ENCODE measurements at places on chromosomes 1 and 21.

DNA sequence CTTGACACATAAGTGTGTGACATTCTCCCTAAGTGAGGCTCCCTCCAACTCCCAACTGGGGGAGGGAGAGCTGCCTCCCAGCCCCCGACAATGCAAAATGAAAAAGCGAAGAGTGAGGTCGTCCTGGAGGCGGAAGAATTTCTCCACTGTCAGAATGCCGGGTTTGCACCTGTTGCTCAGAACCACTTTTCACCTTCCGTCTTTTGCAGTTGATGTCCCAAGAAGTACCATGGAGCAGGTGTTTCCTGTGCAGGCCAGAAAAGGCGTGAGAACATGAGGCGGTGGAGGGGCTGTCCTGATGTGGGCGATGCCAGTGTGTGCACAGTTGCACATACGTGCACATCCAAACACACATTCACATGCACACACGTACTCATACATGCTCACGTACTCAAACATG, 158.6 kb upstream of the AJAP1 start:
- DNase-seq, result no peak

- no peak for DNase-seq
Observed at GRCh38 chr1:10989095-10989494, 23.4 kb upstream of the TARDBP start.

- no peak for DNase-seq
Observed at GRCh38 chr1:83573776-83574175, 425.2 kb downstream of the TTLL7 start.

DNA sequence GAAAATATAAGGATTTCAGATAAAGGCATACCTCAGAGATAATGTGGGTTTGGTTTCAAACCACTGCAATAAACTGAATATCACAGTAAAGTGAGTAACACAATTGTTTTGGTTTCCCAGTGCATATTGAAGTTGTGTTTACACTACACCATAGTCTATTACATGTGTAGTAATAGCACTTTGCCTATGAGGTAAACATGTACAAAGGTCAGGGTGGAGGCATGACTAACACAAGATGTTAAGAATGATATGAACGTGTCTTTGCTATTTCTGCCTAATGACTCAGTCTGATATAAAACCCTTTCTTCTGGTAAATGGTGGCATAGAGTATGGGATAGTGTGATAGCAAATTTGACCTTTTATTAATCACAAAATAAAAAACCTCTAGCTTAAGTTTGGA, 621.5 kb upstream of the ADGRL2 start:
- DNase-seq, result no peak

- no peak for DNase-seq
Observed at GRCh38 chr1:7786795-7787194, 2.7 kb downstream of the PER3 start.

GRCh38 chr1:22258698-22259097, 115.8 kb upstream of the WNT4 start:
- no peak for DNase-seq

DNA sequence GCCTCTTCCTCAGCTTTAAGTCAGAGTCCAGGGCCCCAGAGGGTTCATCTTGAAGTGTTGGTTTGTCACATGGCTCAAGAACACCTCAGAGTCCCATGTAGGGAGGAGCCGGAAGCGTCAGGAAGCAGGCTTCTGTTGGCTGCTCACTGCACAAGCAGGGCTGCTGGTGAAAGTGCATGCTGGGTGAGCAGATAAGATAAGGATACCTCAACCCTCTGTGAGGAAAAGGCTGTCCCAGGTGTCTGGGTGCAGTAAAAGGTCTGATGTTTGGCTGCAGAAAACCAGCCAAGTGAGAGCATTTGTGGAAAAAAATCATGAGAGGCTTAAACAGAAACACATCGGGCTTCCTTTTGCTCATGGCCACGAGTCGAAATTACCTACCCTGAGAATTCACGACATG, 6.2 kb upstream of the TEX35 start:
- DNase-seq, result peak; percentile 39

DNA sequence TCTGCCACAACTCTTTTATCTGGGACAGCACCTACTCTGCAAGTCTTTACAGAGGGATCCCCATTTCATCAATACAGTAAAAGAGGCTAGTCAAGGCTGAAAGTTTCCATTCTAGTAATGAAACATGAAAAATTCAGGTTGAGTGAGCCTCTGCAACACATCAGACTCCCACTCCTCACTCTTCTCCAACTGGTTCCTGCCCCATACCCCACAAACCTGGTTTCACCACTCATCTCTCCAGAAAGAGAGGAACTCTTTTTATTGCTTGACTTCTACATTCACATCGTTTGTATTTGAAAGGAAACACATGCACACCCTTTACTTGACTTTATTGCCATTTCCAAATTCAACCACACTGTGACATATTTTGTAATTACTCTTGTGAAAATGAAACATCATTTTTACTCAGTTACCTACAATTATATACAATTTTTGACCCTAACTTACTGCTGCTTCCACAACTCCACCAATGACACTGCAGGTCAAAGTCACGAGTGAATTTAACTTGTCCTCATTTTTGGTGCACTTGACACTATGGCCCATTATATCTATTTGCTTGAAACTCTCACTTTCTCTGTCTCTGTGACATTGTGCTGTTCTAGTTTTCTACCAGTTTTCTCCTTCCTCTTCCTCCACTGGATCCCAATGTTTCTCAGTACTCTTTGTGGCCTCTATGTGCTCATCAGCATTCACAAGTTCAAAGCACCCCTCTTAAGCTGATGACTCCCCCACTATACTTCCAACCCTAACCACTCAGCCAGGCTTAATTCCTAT, 8.0 kb downstream of the STX6 start:
- DNase-seq, result no peak

GRCh38 chr1:211606332-211606913, 27.5 kb upstream of the SLC30A1 start:
- no peak for DNase-seq

DNA sequence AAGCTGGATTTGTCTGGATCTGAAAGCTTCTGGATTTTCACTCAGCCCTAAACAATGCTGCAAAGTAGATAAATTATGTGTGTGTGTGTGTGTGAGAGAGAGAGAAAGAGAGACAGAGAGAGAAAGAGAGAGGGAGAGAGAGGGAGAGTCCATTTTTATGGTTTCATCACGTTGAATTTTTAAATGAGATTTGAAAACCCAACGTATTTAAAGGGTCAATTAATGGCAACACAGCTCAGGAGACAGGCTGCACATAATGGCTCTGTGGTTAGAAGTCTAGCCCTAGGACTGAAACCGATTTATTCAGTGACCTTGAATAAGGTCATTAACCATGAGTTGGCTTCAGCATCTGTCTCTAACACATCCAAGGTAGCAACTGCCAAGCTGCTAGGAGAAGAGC, 35.3 kb upstream of the FMN2 start:
- DNase-seq, result no peak

DNA sequence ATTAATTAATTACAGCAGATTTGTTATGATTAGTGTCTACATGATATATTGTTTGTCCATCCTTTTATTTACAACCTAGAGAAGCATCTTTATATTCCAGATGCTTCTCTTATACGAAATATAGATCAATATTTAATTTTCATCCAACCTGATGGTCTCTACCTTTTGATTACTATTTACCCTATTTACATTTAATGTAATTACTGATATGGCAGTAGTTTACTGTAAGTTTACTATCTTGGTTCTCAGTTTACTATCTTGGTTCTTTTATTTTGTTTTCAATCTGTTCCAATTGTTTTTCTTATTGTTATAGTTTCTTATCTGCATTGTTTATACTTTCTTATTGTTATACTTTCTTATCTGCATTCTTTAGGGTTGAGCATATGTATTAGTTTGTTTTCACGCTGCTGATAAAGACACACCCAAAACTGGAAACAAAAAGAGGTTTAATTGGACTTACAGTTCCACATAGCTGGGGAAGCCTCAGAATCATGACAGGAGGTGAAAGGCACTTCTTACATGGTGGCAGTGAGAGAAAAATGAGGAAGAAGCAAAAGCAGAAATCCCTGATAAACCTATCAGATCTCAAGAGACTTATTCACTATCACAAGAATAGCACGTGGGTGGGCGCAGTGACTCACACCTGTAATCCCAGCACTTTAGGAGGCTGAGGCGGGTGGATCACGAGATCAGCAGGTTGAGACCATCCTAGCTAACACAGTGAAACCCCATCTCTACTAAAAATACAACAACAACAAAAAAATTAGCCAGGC, 28.9 kb downstream of the FAF1 start:
- DNase-seq, result no peak

DNA sequence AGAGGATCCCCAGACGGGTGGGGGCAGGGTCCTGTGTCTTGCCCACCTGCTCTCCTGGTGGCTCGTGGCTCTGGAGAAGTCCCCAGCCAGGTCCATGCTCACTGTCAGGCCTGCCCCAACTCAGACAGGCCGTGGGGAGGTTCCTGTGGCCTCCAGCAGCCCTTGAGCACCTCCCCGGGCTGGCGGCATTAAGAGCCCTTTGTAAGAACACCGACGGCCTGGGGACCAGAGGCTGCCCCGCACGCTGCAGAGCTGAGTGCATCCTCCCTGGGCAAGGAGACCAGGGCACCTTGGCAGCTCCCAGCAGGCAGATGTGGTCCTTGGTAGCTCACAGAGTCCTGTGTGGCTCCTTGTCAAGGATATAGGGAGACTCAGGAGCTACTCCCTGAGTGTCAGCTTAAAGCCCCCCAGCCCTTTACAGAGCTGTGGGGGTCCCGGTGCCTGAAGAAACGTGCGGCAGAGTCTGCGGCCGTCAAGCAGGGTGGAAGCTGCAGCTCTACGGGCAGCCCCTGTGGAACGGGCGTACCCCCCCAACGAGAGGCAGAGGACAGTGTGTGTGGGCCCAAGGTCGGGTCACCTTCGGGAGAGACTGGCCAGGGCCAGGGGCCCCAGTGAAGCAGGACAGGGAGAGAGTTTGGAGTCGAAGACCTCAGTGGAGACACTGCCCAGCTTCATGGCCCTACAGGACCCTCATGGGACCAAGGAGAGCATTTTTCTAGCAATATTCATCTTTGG, 118.6 kb downstream of the PRDM16 start:
- no peak for DNase-seq

- DNase-seq, result no peak
Observed at GRCh38 chr1:3821447-3821846, 25.1 kb upstream of the LRRC47 start.

GRCh38 chr1:225318706-225319575, 108.9 kb downstream of the LBR start:
- no peak for DNase-seq

- DNase-seq, result no peak
Observed at GRCh38 chr1:236794585-236795034, 482 bp upstream of the MTR start.

DNA sequence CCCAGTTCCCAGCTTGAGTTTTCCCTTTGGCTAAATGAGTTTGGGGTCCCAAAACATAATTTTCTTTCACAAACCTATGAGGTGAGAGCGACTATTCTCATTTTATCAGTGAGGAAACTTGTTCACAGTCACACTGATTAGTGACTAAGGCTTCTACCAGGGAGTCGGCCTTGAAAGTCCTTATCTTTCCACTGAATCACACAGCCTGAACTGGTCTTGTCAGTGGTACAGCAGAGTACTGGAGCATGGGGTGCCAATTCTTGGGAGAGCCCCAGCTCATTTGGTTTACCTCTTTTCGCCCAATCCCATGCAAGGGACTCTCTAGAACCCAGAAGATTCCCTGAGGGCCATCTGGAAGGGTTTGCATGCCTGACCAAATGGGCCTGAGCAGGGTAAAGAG, 16.9 kb downstream of the HSD3B2 start:
- DNase-seq, result no peak

DNA sequence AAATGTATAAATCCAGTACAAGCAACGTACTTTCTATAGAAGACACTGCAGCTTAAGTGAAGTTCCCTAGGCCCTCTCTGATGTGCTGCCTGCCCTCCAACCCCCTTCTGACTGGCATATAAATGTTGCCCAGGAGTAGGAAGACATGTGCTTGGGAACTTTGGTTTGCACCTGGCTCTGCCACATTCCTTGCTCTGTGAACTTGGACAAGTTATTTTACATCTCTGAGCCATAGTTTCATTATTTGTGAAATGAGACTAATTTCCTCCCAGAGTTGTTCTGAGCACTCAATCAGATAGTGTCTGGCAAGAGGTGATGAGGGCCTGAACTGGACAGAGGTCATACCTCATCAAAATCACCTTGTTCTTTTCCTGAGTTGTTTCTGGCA, 3.5 kb upstream of the PHC2 start:
- DNase-seq, result no peak

DNA sequence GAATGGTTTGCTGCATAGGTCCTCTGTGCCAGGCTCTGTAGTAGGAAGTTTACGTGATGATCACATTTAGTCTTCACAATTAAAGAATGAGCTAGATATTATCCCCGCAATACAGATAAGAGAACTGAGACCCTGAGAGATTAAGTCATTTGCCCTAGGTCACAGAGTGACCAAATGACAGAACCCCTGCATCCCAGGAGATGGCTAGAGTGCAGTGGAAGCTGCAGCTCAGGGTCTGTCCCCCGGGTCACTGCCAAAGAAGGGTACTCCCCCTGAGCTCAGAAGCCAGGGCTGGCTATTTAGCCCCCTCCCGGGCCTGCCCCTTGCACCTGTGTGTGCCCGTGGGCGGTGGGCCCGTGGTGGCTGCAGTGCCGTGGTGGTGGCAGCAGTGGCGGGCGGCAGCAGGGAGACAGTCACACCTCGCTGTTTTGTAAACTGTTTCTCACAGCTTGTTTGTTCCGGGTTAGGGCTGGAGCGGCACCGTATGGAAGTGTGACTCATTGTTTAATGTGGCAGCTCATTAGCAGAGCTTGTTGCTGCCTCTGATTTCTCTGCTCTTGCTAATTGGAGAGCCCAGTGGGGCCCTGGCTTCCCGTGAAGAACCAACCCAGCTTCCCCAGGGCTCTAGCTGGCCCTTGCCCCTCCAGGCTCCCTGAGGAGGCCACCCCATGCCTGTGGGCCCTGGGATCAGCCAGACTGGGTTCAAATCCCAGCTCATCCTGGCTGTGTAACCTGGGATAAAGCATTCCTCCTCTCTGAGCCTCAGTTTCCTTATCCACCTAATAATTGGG, 19.3 kb upstream of the FOXO6 start:
- no peak for DNase-seq

GRCh38 chr1:178796013-178796412, 71.0 kb downstream of the RALGPS2 start:
- no peak for DNase-seq

DNA sequence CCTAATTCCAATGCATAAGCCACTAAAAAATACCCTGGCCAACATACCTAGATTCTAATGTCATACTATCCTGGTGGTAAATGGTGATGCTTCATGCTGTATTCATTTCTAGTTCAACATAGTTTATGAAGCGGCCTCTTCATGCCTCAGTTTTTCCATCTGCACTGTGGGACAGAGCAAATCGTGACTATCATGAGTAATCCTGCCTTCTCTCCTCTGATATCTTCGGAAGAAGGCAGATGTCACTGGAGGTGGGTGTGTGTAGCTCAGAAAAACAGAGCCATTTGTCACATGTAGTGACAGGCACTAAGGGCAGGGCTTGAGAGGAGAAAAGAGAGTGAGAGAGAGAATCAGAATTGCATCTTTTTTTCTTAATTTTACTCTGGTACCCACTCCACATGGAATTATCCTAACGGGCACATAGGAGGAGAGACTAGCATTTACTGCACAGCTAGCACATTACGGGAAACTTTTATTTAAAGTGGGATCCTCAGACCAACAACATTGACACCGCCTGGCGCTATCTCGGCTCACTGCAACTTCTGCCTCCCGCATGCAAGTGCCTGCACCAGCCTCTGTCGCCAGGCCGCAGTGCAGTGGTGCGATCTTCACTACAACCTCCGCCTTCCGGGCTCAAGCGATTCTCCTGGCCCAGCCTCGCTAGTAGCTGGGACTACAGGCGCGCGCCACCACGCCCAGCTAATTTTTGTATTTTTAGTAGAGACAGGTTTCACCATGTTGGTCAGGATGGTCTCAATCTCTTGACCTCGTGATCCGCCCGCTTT, 78.4 kb upstream of the KCNA3 start:
- DNase-seq, result no peak
